ENCODE measurements at places on chromosomes 16 and 17. TPM values are rescaled to one million over a fixed set of nuclear protein-coding genes. Genes with fewer than 3 reads are reported as not detected.

GRCh38 chr16:68183046-68183445, 52.9 kb downstream of the ESRP2 start:
- no peak for DNase-seq

DNA sequence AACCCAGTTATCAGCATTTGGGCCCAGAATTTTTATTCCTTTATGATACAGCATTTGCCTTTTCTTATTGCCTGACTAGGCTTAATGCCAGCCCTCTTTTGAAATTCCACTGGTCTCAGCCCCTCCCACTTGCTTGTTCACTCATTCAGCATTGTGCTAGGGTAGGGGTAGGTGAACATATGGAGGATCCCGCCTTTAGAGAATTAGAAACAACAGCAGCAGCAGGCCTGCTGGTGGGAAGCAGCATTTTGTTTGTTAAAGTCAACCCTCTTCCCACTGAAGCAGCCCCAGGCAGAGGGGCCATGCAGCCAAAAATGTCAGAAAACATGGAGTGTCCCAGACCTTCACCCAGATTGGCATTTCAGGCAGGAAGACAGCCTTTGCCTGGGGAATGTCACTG, 1355.2 kb downstream of the CDH8 start:
- no peak for DNase-seq

ABI3 gene
- total RNA-seq = not detected

PLLP gene
- total RNA-seq = not detected
